ENCODE measurements at places on chromosomes 5 and 9. TPM values are rescaled to one million over a fixed set of nuclear protein-coding genes. Genes with fewer than 3 reads are reported as not detected.

DNA sequence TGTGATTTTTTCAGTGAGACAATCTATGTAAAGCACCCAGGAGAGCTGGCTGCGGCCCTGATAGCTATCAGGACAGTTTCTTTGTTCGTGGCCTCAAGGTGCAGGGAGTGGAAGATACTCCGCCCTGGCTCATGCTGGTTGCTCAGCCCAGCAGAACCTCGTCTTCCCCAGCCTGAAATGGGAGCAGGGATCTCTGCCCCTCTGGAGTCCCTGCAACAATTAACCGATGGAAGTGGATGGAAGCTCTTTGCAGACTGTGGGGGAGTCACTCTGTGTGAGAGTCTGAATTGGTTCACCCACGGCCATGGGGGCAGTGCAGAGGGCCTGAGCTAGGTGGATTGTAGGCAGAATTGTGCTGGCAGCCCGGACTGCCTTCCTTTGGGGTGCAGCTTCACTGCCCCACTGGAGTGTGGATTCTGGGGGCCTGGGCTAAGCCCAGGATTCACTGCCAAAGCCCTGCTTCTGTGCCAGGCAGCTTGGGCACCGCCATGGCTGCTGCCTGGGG lies 2.8 kb downstream of the AIF1L start:
- H3K4me1 ChIP-seq = no peaks in the 10 kb centered on the region
- no peak for DNase-seq

DNA sequence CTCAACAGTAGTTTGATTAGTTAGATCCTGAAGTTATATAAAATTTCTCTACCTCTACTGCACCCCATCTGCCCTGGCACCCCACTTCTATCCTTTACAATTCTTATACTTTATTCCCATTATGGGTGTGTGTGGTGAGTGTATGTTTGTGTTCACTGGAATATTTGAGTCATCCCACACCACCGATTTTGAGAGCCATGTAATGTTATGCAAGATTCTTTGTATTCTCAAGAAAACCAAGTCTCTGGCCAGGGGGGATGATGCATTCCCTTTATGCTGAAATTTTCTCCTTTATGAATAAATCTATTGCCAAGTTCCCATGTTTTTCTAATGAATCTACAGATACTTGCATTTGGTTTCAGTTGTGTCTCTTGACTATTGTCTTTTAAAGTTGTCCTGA lies 266.8 kb downstream of the ARHGEF28 start:
- no peaks in the 10 kb centered on the region for H3K36me3 ChIP-seq
- peak; percentile 96 for DNase-seq
- H3K27ac ChIP-seq = peak overlapping the region; percentile 87
- H3K4me1 ChIP-seq = peaks cover 12% of the 10 kb centered on the region

DNA sequence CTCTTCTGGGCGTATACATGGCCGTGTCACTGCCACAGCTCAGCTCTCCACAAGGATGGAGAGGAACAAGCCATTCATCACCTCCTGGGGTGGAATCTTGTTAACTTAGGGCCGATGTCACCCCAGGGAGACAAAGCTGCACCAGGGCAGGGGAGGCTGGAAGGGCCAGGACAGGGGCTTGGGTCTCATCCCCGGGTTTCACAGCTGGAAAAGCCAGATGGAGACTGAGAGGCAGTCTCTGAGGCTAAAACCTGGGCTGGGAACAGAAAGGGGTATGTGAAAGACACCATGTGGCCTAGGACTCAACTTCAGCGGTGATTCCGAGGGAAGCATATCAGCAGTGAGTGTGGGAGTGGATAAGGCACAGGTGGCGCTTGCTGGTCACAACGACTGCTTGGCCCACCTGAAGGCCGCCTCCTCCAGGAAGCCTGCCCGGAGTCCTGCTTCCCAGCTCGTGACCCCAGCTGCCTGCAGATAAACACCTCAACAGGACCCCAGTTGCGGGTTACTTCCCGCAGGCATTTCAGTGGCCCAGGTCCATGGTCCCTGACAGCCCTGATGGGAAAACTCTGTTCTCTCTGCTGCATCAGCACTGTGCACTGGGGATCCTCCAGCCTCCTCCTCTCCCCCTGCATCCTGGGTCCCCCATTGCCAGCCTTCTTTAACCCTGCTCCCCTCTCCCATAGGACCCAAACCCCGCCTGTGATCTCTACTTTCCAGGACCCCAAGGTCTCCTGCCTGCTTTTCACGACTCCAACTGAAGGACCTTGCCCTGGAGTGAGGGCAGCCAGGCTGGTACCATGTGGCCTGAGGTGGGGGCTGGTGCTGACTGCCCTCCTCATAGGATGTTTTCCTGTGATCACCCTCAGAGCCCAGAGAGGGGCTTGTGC lies 51.7 kb upstream of the FCN1 start:
- DNase-seq = no peak
- no peak overlapping the region for H3K27ac ChIP-seq

DNA sequence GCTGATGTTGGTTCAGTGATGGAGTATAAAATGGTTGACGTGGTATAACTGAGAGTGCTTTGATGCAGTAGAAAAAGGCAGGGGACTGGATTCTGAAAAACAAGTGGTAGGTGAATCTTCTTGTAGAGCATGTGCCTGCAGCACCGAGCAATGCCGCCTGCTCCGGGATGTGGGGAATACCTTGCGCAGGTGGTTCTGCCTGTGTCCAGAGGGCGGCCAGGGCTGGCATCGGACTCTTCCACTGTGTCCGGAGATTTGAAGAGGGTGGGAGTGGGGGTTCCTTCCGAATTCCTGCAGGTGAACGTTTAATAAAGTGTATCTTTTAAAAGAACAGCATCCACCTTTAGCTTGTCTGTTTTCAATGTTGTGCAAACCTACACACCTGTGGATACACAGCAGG lies 238.0 kb downstream of the FANCC start:
- no peak overlapping the region for H3K27ac ChIP-seq
- H3K4me1 ChIP-seq = no peaks in the 10 kb centered on the region
- no peak for DNase-seq
- peaks cover 85% of the 10 kb centered on the region for H3K36me3 ChIP-seq
- H3K27me3 ChIP-seq = no peaks in the 10 kb centered on the region
- no peak overlapping the region for H3K4me3 ChIP-seq

DNA sequence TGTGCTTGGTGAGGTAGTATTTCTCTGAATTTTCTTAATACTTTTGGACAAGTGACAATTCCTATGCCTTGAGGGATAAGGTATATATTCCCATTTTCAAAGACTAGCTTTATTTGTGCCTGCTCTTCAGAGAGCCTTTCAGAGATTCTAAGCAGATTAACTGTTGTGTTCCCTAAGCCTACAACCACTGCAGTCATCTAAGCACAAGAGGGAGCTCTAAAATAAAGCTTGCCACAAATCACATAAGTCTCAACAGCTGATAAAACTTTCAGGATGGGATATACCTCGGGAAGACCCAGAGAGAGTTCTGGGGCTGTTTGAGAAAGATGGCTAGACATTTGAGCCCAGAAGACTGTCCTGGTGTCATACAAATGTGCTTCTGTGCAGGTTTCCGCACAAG lies 157.3 kb downstream of the CYLC2 start:
- no peak for DNase-seq
- no peak overlapping the region for H3K4me3 ChIP-seq
- no peak overlapping the region for H3K27ac ChIP-seq
- no peaks in the 10 kb centered on the region for H3K4me1 ChIP-seq

The PCDHGB1 gene
- 0.25 TPM for total RNA-seq

The GHR gene
- total RNA-seq = 1.5 TPM

The IFNA7 gene
- not detected for total RNA-seq

The GNA14 gene
- total RNA-seq = not detected

The PCDHA13 gene
- not detected for total RNA-seq

Measured in GM23248 (cell line).